Stimulated activated memory B cell treated with anti-CD40 and anti-IgM and Interleukin-4, amounts not matched to agents 10 μg/mL and 1 μg/mL and 100 μg/mL, for 72 hours (primary cell): ENCODE measurements at places on chromosomes 3 and 15.

DNA sequence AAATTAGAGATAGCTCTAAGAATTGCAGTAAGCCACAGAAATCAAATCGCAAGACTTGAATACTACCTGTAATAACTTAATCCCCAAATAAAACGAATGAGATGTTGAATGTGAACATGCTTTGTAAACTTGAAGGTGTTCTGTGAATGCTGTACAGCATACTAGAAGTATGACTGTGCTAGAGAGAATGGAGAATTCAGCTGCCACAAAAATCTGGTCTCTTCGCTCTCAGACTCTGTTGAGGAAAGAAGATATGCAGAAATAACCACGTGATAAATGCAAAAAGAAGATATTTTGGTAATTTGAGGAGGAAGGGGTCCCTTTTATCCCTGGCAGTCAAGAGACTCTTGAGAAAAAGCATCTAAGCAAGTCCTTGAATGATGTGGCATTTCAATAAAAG, 37.3 kb downstream of the ZBTB38 start:
- no peak for ATAC-seq

- ATAC-seq = no peak
Observed at GRCh38 chr3:39502838-39503145, 35.3 kb downstream of the MOBP start.

GRCh38 chr15:37009288-37009687, 91.1 kb downstream of the MEIS2 start:
- no peak for ATAC-seq

DNA sequence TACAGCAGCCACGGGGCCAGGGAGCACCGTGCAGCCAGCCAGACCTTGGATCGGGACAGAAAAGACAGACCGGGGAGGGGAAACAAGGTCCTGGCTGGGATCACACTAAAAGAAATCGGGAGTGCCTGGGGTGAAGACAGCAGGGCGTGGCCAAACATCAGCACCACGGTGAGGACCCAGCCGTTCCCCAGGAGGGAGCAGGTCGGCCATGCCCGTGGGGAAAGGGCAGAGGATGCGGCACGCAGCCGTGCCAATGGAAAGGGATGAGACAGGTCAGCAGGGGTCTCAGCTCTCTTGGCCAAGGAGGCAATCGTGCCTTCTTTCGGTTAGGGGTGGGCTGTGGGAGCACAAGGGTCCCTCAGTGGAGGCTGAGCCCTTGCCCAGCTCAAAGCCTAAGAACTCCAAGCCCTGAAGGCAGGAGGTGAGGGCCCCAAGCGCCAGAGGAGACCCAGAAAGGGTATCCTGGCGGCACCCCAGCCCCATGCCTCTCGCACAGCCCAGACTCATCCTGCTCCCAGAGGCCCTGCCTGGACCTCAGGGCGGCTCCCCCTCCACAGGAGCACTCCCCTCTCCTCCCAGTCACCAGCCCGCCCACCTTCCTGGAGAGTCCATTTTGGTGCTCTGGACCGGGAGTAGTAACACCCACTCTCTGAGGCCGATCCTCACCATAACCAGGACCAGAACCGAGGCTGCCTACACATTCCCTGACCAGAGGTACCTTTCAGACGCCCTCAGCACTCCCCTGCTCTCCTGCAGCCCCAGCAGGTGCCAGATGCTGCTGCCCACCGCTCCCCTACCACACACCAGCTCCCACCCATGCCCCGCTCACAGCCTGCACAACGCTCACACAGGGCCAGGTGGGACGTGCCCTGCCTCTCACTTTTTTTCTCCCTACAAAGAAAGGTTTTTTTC, 23.2 kb upstream of the OCA2 start:
- peak; percentile 47 for ATAC-seq

DNA sequence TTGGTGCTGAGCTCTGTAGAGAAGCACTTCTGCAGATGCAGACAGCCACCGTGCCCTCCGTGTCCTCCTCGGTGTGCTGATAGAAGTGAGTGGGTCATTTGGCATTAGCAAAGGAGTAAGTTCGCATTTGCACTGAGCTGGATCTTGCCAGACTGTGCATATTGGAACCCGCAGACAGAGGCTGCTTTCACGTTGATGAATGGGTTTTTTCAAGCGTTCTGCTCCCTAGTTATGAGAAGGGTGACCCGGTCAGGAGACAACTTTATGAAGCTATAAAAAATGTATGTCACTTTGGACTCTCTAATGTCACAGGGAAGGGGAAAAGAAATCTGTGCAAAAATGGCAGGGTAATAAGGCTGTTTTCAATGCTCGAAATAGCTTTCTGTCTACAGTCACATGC, 739.4 kb downstream of the MCTP2 start:
- no peak for ATAC-seq

GRCh38 chr15:66294157-66294931, 976 bp downstream of the DIS3L start:
- ATAC-seq = peak; percentile 65

DNA sequence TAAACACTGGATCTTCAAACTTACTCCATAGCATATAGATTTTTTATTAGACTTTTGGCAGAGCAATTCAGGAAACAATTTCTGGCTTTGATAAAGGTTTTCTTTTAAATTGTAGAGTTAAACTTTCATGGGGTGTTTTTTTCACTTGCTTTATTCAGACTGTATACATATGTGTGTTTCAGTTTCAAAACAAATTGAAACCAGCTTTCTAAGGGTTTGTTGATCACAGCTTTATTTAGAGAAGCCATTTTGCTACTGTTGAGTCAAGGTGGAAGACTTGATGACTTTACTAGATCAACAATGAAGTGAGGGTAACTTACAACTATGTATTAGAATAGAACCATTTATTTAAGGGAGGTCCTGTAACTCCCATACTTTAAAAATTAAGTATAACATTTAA, 6.2 kb downstream of the UBE2E1 start:
- no peak for ATAC-seq

DNA sequence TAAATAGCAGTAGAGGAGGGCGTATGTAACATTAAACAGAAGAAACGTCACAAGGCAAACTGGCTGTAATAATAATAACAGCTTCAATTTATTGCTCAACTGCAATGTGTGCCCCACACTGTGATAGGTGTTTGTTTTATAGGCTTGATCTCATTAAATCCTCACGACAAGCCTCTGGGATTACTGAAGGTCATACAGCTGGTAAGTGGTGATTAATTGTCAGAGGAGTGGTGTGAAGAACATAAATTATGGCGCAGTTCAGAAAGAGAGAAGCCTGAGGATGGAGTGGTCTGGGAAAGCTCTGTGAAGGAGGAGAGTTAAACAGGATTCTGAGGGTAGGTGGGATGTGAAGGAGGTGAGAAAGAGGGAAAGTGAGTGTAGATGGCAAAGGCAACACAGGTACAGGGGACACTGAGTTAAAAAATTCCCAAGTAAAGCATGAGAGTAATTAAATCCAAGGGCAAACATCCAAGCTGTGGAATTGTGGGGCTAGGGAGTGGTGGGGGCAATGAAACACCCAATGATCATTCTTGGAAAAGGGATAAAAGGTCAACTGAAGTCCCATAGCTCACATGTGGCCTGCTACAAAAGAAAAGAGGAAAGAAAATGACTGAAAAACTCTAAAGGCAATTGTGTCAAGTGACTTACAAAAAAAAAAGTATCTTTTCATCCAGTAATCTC, 16.5 kb upstream of the GLCE start:
- ATAC-seq = no peak
